ENCODE measurements at places on chromosomes 13 and 19.

GRCh38 chr13:45833663-45834375 lies 17.7 kb downstream of the SIAH3 start:
- no peak for DNase-seq

GRCh38 chr19:39412867-39413271 lies 400 bp downstream of the PLEKHG2 start:
- DNase-seq = no peak

DNA sequence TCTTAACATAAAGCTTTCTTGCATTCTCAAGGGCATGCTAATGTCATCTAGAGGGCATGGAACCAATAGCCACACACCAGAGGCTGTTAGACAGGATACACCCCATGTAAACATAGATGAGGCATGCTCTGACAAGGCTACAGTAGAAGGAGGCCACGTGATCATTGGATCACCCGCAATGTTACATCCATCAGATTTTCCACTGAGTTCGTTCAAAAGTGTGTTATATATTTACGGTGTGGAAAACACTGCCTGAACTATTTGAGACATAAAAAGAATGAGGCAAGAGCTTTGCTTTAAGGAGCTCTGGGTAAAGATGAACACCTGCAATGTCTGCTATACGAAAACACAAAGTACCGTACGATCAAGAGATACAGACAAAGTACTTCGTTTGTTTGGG lies 817.5 kb upstream of the SLC10A2 start:
- DNase-seq = no peak

GRCh38 chr19:32098968-32099367 lies 246.4 kb upstream of the ZNF507 start:
- no peak for DNase-seq

DNA sequence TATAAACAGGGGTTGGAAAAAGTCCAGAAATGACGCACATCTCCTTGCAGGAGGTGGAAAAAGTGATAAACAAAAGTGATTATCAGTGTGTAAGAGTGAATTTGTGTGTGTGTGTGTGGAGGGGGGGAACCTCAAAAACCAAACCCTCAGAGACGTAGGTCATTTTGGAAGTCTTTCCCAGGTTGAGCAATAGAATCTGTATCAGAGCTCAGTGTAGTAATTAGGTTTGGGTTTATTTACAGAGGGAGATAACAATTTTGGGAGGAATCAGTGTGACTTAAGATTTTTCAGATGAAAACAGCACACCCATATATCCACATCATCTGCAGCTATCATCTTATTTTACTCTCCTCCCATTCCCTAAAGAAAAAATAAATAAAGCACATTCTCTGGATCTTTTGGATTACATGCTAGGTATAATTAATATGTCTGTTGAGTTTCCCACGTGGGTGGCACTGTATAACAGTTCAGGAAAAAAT lies 406.4 kb downstream of the FGF9 start:
- DNase-seq = no peak

DNA sequence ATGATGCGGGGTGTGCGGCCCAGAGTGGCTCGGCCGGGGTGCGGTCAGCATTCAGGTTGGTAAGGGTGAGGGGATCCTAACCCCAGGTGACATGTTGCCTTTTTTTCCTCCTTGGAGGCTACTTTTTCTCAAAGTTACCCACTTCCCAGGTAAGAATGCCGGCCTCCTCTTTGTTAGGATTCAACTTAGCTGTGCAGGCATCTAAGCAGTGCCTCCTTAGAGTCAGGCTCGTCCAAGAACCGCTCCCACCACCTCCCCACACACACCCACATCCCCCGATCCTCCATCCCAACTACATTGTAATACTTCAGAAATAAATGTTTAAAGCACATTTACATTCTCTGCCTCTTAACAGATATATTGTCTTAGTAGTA lies 733 bp upstream of the ENOX1 start:
- DNase-seq = no peak

DNA sequence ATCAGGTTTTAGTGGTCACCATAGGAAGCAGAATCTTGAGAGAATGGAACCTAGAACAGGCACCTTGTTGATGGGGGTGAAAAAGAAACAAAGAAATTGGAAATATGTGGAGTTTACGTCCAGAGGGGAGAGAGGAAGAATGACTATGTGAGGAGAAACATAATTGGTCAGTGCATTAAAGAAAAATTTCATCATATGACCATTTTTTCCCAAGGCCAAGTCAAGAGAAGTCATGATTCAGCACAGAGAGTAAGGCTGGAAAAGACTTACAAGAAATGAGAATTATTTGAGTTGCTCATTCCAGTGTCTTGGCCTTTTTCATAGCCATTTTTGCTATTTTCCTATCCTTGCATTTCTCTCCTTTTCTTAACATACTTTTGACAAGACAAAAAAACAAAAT lies 421.7 kb downstream of the EFNB2 start:
- no peak for DNase-seq

DNA sequence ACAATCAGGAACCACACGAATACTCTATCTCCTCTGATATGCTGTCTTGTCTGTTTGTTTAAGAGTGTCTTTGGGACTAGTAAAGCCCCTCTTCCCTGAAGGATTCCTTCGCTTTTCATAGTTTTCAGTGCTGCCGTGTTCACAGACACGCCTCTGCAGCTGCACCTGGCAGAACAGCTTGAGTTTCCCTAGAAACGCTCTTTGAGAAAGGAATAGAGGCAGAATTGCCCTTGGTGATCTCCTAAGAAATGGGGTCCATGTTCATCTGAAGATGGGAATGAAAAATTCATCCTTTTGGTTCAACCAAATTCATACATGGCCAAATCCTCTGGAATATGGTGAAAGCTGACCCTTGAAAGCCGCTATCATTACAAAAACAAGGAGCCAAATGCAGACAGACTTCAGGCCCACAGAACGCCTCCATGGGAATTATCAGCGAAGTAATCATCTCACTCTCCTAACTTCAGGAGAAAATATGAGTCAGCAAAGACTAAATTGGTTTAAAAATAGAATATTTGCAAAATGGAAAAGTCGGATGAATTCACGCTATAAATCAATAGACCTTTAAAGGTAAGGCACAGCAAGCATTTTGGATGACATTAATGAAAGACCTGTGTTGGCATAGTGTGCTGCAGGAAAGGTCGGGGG lies 5.5 kb downstream of the SACS start:
- DNase-seq = no peak

DNA sequence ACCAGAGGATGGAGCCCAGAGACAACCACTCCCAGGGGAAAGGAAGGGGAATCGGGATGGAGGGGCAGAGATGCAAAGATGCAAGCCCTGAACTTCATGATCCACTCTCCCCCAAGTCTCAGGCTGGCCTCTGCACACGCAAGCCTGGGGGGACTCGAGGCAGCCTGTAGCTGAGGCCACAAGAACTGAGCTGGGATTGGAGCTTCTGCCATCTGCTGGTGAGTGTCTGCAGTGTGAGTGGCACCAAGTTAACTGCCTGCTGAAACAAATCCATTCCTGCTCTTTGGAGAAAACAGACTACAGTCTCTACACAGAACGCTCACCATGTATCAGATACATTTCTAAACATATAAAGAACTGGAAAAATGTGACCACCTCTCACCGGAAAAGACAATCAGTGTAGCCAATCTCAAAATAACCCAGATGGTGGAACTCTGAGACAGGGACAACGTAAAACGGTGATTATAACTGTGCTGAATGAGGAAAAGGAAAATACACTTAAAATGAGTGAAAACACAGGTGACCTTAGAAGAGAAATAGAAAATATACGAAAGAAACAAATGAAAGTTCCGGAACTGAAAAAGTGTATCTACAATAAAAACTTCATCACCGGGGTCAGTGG lies 62.1 kb downstream of the KLF2 start:
- DNase-seq = peak; percentile 73

- no peak for DNase-seq
Measured at GRCh38 chr13:106500445-106500844, 35.0 kb downstream of the EFNB2 start.

DNA sequence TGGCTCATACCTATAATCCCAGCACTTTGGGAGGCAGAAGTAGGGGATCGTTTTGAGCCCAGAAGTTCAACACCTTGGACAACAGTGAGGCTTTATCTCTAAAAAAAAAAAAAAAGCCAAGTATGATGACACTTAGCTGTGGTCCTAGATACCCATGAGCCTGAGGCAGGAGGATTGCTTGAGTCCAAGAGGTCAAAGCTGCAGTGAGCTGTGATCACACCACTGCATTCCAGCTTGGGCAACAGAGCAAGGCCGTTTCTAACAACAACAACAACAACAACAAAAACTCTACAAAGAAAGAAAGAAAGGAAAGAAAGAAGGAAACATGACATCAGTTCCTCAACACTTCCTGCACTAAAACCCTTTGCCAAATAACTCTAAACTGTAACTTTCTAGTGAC lies 265.1 kb upstream of the DACH1 start:
- no peak for DNase-seq

DNA sequence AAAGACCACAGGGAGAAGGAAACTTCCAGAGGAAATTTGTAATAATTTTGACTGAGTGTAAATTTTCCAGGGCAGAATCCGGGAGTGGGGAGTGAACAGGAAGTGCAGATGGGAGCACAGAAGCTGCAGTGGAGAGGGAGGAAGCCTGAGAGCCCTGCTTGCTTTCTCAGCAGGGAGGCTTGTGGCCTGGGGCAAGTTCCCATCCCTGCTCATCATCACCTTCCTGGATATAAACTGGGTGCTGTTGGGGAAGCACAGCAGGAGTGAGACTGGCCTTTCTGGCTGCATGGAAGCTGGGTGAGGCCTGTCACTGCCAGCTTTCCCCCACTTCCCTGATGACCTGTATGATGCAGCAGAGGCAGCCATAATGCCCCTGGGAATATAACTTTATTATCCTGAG lies 532.9 kb downstream of the SLITRK6 start:
- DNase-seq = no peak

DNA sequence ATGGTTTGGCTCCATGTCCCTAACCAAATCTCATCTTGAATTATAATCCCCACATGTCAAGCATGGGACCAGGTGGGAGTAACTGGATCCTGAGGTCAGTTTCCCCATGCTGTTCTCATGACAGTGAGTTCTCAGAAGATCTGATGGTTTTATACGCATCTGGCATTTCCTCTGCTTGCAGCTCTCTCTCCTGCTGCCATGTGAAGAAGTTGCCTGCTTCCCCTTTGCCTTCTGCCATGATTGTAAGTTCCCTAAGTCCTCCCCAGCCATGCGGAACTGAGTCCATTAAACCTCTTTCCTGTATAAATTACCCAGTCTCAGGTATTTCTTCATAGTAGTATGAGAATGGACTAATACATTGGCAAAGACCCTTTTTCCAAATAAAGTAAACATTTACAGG lies 96.8 kb downstream of the TSHZ3 start:
- no peak for DNase-seq

GRCh38 chr13:95579303-95579702 lies 26.8 kb downstream of the CLDN10 start:
- DNase-seq = no peak

GRCh38 chr19:58154679-58155648 lies 4.4 kb upstream of the ZNF329 start:
- DNase-seq = peak; percentile 96

DNA sequence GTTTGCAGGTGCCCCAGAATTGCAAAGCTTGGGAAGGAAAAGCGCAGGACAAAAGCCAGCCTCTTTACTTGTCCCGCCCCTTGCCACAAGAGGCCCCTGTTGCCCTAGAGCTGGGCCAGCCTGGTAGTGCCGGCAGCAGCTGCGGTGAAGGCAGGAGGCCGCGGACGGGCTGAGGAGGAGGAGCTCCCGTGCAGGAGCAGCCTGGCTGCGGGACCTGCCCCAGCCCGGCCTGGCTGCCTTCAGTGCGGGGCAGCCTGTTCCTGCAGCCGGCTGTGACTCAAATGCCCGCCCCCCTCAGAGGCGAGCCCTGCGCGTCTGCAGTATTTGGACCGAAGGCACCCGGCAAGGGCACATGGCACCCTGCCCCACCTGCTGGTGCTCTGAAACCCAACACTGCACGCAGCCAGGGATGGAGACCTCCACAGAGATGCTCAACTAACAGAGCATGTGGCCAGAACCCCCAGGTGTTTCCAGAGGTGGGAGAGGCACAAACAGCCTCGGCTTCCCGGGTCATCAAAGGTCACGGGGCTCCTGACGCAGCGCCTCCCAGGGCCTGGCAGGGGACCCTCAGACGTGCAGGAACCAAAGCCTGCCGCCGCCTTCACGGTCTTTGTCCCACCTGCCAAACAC lies 29.7 kb downstream of the NAXD start:
- peak; percentile 35 for DNase-seq

DNA sequence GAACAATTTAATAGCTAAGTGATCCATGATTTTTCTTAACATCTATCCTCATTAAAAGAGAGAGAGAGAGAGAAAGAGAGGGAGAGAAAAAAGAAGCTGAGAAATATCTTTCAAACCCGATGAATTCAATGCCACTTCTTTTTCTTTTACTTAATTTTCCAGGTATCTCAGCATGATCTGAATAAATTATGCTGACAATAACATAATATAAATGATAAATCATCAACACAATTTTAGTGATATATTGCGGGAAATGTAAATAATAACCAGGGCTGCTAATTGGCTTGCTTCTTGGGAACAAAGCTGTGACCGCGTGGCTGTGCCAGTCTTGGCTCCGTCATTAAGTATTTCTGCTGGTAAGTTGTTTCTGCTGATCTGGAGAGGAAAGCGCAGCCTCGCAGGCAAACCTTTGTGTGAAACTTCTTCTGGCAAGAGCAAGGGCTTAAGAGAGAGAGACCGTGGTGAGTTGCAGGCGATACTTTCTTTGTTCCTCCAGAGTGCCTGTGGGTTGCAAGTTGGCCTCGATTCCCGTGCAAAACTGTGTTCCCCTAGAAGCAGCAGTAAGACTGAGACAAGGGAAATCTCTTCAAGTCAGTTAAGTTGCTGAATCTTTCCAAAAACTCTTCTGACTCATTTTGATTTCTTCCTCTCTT lies 489.1 kb upstream of the TSHZ3 start:
- no peak for DNase-seq

GRCh38 chr13:107360010-107360409 lies 792.1 kb upstream of the ARGLU1 start:
- no peak for DNase-seq

DNA sequence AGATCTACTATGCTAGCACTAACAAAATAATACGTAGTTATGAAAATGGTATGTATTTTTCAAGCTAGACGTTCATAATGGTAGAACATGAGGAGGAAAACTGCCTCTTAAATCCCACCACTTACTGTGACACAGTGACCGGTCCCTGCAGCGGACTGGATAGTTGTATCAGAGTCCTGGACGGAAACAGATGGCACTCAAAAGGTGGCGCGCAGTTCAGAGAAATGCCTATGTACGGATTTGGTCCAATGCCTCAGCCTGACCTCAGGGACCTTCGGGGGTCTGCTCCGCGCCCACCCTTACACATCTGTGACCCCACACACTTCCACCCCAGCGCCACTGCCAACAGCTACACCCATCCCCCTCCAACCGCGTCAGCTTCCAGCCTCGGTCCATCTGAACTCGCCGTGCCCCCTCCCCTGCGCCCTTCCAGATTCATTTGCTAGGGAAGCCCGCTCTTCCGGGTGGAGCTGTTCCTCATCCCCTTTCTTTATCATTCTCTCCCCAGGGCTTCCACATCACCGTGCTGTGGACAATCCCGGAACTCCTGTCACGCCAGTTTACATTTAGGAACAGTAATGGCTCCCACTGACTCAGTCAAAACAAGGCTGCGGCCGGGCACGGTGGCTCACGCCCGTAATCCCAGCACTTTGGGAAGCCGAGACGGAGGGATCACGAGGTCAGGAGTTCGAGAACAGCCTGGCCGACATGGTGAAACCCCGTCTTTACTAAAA lies 792 bp upstream of the LENG8 start:
- peak; percentile 27 for DNase-seq

Data from CD4-positive, alpha-beta T cell treated with Interleukin-2 at 100 ng/mL for 4 hours (primary cell).